Activated CD4-positive, alpha-beta T cell treated with anti-CD3 and anti-CD28 coated beads, Interleukin-2, amount 50 U/mL, for 4 hours (primary cell): ENCODE measurements at places on chromosomes 13 and 19.
A peak's percentile ranks its signal among the peaks of the same experiment; 100 is the strongest.

GRCh38 chr19:47582320-47582909, 9.5 kb upstream of the ZNF541 start:
- DNase-seq: no peak

DNA sequence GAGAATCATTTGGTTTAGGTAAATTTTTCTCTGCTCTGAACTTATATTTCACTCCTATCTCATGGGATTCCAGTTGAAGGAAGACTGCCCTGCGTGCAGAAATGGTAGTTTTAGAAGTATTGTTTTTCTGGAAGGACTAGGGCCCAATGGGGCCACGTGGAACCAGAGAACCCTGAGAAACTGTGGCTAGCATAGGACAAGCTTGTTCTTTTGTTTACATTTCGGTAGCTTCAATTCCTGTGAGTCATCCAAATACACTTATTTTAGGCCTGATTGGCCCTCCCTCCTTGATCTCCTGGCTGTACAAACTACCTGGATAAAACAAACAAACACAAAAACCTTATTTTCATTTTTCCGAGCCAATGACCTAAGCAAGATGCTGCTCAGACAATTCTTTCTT, 124.0 kb downstream of the ITGBL1 start:
- no peak for DNase-seq

DNA sequence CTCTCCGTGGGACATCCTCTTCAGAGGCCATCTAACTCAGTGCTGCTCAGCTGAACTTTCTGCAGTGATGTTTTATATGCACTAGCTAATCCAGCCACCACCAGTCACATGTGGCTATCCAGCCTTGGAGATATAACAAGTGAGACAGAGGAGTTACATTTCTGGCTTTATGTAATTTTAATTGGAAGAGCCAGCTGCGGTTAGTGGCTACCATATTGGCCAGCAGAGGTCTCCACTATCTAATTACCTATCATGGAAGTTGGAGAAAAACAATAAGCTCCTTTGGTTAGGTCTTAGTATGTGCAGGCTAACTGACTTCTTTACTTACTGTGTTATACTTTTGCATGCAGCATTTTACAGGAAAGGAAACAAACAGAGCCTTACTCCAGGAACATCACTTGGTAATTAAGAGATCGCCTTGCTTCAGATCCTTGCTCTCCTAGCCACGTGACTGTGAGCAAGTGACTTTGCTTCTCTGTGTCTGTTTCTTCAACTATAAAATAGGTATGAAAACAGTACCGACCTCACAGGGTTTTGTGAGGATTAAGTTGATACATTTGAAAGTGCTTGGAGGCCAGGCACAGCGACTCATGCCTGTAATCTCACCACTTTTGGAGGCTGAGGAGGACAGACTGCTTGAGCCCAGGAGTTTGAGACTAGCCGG, 1.6 kb upstream of the KLK10 start:
- DNase-seq: no peak

DNA sequence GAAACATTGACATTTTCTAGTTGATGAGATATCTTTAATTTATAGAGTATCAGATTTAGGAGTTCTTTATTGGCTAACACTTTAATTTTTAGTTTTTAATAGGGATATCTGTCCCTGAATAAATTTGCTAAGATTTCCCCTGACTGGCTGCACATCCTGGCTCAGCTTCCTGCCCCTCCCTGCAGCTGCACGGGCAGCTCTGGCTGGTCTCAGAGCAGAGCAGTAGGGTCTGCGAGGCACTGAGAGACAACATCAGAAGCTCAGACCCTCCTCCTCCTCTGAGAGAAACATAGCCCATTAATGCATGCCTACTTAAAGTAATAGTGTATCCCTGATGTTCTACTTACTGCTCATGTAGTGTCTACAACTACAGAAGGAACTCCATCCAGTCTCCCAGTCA, 139.2 kb downstream of the TNFSF13B start:
- DNase-seq: no peak

GRCh38 chr13:38398711-38399493, 49.3 kb downstream of the UFM1 start:
- DNase-seq: no peak

GRCh38 chr19:51242881-51243630, 7.8 kb upstream of the SIGLECL1 start:
- no peak for DNase-seq

- no peak for DNase-seq
These were observed 43.4 kb downstream of the COL4A2 start for GRCh38 chr13:110350509-110350908.

DNA sequence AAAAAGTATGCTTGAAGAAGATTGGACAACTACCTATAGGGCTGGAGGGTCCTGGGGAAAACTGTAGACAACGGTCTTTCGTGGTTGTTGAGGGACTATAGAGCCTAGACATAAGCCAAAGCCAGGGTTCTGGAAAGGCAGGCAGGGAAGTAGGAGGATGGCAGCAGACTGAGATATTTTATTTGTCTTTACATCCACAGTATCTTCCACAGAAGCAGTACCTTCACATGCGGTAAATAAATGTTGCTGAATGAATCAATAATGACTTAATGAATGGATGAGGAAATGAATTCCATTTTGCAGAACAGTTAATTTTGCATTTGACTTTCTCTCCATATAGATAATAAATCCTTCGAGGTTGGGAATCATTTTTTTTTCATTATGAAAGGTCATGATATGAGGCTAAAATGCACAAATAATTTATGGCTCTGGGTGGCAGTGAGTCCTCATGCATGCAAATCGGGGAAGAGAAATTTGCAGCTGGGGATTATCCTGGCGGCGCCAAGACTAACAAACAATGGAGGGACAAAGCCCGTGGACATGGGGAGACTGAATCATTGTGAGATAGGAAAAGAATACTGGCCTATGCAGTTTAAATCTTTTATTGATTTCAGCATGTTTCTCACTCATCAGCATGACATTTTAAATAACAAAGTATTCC, 102.0 kb downstream of the ERCC5 start:
- DNase-seq: no peak

GRCh38 chr19:14033946-14034345, 2.4 kb downstream of the IL27RA start:
- no peak for DNase-seq

- DNase-seq: no peak
These were observed 18.1 kb upstream of the UBE2L5 start for GRCh38 chr13:30404207-30404606.

GRCh38 chr19:48639483-48640375, 2.5 kb upstream of the DBP start:
- no peak for DNase-seq

GRCh38 chr19:42121656-42122069, 10.6 kb downstream of the POU2F2 start:
- peak; percentile 87 for DNase-seq

DNA sequence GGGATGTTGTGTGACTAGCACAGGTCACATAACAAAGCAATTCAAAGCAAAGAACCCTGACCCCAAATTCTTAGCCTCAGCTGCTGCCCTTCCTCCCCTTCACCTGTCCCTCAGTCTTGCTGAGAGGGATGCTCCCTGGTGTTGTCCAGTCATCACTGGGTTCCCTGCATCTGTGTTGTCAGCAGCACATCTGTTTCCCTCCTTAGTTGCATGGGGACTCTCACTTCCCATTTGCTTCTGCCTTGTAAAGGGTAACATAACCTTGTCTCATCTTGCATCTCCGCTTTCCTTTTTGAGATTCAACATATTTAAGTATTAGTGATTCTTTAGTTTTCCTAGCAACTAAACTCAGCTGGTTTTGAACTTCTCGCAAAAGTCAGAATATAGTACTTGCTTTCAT, 54.0 kb downstream of the SPATA13 start:
- DNase-seq: no peak

- no peak for DNase-seq
These were observed 28.6 kb downstream of the PRAM1 start for GRCh38 chr19:8473648-8474476.

GRCh38 chr19:29551774-29552173, 26.0 kb downstream of the VSTM2B start:
- DNase-seq: no peak

GRCh38 chr13:100458673-100459072, 129.9 kb downstream of the GGACT start:
- no peak for DNase-seq

- no peak for DNase-seq
These were observed 8.3 kb downstream of the C19orf53 start for GRCh38 chr19:13782537-13782936.

GRCh38 chr13:51523082-51523518, 61.2 kb upstream of the WDFY2 start:
- DNase-seq: no peak

- DNase-seq: peak; percentile 61
These were observed 1.5 kb downstream of the RGCC start for GRCh38 chr13:41458761-41459431.

DNA sequence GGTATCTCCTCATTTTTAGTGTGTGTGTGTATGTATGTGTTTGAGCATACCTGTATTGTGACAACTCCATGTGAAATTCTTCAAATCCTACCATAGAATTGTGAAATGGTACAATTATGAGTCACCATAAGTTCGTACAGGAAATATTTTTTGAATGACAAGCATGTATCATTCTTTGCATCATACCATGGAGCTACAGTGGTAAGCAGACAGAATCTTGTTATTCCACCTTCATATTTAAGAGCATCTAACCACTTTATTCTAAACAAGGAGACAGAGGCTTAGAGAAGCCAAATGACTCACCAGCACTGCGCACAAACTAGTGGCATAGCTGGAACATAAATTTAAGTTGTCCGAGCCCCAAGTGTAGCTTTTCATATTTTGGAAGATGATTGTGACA, 4.5 kb upstream of the EPSTI1 start:
- no peak for DNase-seq

DNA sequence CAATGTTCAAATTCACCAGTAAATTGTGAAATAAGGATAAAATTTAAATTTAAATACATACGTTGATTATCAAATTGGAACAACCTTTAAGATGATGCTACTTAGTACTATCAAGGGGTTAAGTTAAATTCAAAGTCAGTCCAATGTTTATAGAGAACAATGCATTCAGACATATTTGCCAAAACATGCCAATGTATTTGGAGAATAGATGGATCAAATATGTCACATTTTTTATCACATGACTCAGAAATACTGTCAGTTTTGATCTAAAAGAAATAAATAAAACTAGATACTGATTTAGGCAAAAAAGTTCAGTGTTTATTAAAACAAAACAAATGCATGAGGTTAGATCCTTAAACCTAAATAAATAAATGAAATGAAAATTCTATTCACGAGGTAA, 281.2 kb downstream of the SLITRK5 start:
- DNase-seq: no peak

DNA sequence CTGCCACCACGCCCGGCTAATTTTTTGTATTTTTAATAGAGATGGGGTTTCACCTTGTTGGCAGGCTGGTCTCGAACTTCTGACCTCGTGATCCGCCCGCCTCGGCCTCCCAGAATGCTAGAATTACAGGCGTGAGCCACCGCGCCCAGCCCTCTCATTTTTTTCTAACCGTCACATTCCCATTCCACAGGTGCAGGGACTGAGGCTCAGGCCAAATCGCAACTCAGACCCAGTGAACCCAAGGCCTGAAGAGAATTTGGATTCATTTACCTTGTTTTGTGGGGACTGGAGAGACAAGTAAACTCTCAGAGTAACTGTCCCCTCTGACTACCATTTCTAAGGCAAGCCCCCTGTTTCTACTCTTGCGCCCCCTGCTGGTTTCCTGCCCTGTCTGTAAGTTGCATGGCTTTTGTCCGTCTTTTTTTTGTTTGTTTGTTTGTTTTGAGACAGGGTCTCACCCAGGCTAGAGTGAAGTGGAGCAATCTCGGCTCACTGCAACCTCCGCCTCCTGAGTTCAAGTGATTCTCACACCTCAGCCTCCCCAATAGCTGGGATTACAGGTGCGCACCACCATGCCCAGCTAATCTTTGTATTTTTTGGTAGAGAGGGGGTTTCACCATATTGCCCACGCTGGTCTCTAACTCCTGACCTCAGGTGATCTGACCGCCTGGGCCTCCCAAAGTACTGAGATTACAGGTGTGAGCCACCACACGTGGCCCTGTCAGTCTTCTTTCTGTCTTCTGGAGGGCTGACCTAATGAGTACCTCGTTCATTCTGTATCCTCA, 2.3 kb upstream of the STRN4 start:
- peak; percentile 77 for DNase-seq

DNA sequence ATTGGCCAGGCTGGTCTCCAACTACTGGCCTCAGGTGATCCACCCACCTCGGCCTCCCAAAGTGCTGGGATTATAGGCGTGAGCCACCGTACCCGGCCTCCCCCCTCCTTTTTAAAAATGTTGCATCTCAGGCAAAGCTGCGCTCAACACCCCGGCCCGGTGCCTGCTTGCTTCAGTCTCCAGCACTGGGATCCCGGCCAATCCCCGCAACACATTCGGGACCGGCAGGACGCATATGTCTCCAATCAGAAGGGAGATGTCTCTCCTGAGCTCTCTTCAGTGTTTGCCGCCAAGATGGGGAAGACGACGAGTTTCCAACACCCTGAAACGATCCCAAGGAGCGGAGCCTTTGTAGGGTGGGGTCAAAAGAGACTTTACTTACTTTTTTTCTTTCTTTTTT, 16.1 kb downstream of the GNG7 start:
- no peak for DNase-seq

- DNase-seq: no peak
These were observed 13.4 kb downstream of the TECR start for GRCh38 chr19:14542711-14543328.

DNA sequence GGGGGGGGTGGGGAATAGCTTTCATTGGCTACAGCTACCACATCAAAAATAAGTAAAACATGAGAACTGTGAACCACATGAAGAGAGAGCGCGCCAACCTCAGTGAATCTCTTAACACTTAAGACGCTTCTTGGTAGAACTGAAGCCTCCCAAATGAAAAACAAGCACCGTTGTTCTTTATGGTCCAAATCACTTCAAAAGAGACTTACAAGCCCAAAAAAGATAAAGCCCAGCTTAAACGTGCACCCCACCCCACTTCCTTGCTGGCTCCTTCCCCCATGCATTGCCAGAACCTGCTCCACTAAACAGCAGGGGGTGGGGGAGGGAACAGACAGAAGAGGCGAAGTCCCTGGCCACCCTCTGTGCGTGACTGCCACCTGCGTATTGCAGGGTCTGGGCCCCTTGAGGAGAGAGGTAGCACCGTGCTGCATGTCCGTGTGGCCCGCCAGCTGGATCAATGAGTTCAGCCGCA, 479.1 kb downstream of the FOXO1 start:
- peak; percentile 68 for DNase-seq

GRCh38 chr13:25867038-25867437, 184.8 kb downstream of the SHISA2 start:
- no peak for DNase-seq

GRCh38 chr13:21957833-21958232, 287.0 kb downstream of the FGF9 start:
- no peak for DNase-seq

DNA sequence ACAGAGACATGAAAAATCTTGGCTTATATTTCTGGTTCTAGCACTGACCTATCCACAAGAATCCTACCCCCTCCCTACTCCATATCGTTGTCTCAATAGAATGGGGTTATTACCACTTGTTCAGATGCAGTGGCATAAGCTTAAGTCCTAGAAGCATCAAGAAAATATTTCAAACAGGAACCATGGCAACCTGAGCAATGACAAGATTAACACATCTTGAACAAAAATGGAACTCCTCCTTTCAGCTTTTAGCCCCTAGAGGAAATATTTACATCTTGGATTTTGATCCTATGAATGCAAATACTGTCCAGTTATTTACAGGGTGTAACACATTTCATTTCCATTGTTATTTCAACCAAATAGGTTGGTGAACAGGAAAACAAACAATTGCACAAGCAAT, 46.1 kb upstream of the TSC22D1 start:
- no peak for DNase-seq

GRCh38 chr13:94269557-94269956, 209.9 kb downstream of the DCT start:
- DNase-seq: no peak
